Osteocyte (in vitro differentiated cells): ENCODE measurements at places on chromosomes 11 and 22. TPM values are rescaled to one million over a fixed set of nuclear protein-coding genes. Genes with fewer than 3 reads are reported as not detected.

The OR10D3 gene
- total RNA-seq, result not detected in 2 replicates

DNA sequence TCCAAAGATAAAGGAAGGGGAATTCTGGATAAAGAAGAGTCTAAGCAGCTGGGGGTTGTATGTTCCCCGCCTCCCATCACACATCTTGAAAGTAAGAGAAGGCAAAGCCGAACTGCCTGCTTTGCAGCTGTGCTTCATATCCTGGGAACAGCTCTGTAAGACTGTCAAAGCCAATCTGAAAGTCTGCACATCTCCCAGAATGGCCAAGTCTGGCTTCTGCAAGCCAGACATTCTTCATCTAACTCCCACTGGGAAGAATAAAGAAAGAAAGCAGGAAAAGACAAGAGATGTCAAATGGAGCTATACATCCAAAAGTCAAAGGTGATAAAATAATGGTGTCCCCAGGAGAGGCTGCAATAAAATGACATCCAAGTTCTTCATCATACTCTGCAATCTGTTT, 15.4 kb downstream of the MORC2 start:
- DNase-seq, result no peak

- no peak for DNase-seq
Measured at GRCh38 chr11:125770583-125770982, 8.0 kb downstream of the PATE2 start.

The PLAAT2 gene
- total RNA-seq, result not detected in 2 replicates

- no peak for DNase-seq
Measured at GRCh38 chr11:34274712-34275398, 83.0 kb downstream of the ABTB2 start.

The TNNT3 gene
- 2.6 and 4.4 TPM in 2 replicates for total RNA-seq

- DNase-seq, result no peak
Measured at GRCh38 chr11:15494740-15495139, 380.0 kb downstream of the INSC start.

The JAML gene
- total RNA-seq, result not detected in 2 replicates
